ENCODE measurements at places on chromosomes 7 and 10.

DNA sequence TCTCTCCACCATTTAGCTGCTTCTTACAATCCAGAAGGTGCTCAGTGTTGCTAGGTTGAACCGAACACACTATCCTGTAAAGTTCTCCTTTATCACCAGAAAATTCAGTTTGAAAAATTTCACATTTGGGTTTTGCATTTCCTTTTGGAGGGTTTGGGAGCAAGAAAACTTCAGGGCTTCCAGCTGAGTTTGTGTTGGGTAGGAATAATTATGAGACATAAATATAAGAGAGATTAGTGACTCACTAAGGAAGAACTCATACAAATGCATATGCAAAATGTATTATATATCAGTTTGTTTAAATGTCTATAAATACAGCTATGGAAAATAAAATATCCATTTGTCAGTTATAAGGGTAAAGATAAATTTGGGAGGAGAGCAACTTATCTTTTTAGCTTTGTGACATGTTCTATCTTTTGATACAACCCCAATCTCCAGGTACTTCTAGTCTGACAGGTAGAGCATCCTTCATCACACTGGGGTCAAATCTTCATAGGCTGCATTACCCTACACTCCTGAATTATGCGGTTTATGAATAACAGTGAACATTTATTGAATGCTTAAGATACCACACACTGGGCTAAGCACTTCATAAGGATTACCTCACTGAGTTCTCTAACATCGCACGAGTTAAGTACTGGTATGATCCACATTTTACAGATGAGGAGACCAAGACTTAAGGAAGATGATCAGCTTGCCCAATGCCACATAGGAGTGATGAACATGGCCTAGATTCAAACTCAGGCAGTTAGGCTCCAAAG is 304.4 kb downstream of the SORCS1 start:
- DNase-seq = no peak

DNA sequence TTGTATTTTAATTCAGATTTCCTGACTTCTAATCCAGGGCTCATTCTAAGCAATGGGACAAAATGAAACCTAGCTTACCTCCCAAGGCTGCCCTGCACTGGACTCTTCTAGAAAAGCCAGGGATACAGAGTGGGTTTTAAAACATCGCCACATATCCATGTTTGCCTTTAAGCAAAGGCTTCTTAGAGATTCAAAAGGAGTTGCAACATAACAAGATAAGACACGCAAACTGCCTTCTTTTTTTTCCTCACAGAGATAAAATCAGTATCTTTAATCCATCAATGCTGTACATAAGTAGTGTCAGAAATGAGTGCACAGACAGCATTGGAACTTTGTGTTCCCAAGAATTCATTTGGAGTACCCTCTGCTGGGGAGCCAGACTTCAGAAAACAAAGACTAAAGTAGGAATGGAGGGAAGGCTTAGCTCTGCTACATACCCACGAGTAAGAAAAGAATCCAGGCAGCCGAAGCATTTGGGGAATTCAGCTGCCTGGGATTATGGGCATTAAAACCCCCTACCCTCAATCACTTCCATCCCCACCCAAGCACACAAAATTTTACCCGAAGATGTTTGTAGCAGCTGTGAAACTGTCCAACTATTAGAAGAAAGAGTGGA is 427.8 kb downstream of the ARL4A start:
- DNase-seq = peak; percentile 45

GRCh38 chr7:112897839-112898431 is 107.7 kb upstream of the TMEM168 start:
- no peak for DNase-seq

- DNase-seq = no peak
Observed at GRCh38 chr7:18550574-18550973, 55.0 kb downstream of the HDAC9 start.

GRCh38 chr10:75404815-75405597 is 3.4 kb upstream of the ZNF503 start:
- DNase-seq = peak; percentile 96

DNA sequence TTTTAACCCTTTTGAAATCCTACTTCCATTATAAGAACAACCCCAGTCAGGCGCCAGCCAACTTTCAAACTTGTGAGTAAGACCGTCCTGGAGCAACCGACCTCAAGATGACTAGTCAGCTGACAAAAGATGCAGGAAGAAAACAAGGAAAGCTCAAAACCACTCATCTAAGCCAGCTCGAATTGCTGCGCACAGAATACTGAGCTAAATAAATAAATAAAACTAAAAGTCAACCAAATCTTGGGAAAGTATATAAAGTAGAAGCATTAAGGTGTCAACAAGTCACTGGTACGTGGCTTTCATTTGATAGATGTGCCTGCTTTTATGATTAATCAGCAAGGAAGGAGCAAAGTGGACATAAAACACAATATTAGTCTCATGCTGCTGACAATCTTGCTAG is 1269.8 kb downstream of the XPNPEP1 start:
- DNase-seq = no peak

DNA sequence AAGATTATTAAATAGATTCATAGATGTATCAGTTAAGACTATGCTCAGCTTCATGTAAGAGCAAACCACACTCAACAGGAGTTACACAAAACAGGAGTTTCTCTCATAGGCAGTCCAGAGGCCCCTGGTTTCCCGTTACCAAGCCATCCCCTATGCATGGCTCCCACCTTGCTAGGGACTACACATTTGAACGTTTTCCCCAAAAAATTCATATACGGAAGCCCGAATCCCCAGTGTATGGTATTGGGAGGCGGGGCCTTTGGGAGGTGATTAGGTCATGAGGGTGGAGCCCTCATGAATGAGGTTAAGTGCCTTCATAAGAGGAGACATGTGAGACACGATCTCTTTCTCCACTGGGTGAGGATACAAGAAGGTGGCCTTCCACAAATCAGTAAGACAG is 29.1 kb downstream of the RSU1 start:
- DNase-seq = no peak

DNA sequence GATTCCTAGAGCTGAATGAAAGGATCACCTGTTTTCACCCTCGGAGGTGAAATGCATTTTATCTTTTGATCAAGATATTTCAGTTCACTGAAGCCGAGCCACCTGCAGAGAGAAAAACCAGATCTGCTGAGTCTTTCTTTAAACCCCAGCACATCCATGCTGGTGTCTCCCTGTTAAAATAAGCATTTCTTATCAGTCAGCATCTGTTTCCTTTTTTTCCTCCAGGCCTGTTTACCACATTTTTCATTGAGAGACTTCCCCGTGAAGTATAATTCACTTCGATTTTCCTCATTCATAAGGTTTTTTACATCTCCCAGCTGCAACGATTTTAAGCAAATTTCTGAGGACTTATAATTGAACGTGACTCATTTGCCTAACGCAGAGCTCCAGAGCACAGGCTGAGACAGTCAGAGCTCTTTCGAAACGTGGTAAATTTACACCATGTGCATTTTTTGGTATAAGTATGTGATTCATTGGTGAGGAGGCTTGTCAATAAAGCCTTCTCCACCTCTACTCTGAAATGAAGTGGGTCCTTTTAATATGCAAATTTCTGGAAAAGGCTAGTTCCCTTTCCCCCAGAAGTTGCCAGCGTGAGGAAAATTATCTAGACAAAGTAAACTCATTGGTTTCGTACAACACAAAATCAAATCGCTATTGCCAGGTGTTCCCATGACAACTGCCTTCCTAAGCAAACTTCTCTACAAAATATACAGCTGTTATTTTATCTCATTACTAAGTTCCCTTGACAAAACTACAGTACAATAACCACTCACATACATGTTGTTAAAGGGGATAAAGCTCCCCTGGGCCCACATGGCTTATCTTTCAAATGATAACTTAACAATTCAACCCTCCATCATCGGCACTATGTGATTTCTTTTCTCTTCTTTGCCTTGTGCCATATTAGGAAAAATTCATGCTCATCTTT is 374.8 kb upstream of the AKR1E2 start:
- DNase-seq = peak; percentile 29

GRCh38 chr10:96609510-96609909 is 22.7 kb upstream of the TM9SF3 start:
- no peak for DNase-seq

DNA sequence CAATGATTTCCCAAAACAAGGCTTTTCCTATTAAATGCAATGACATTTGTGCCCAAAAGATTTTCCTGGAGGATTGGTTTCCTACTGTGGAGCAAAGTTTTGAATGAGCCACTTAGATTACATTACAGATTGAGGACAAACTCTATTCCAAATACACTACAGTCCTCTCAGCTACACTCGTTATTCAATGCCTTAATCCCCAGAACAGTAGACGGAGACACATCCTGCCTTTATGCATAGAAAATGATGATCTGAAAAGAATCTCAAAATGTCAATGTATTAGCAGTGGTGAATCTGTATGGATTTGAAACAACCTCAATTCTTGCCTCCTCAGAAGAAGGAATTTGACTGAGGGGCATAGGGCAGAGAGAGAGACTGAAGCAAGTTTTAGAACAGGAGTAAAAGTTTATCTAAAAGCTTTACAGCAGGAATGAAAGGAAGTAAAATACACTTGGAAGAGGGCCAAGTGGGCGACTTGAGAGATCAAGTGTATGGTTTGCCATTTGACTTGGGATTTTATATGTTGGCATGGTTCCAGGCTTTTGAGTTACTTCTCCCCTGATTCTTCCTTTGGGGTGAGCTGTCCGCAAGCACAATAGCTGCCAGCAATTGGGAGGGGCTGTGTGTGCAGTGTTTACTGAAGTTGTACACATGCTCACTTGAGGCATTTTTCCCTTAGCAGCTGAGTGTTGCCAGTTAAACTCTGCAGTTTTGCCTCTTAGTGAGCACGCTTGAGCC is 891.9 kb upstream of the MBL2 start:
- no peak for DNase-seq

DNA sequence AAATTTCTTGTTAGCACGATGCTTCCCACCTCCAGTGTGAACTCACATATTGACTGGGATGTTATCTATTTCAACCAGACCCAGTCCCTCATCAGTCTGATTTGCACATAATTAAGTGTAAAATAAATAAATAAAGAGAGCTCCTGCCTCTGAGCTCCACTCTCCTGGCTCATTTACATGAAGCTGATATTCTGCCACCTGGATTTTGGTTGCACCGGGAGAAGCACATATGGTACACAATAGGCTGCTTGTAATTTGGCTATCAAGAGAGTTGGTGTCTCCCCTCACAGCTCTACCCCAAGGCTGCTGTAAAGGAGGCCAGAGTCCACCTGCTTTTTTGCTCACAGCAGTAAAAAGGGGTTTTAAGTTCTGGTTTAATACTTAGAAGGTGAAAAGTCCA is 610.5 kb downstream of the KCNMA1 start:
- DNase-seq = no peak

- no peak for DNase-seq
Observed at GRCh38 chr7:97770850-97771249, 39.0 kb downstream of the TAC1 start.

- DNase-seq = no peak
Observed at GRCh38 chr7:34844406-34844805, 186.4 kb downstream of the NPSR1 start.

DNA sequence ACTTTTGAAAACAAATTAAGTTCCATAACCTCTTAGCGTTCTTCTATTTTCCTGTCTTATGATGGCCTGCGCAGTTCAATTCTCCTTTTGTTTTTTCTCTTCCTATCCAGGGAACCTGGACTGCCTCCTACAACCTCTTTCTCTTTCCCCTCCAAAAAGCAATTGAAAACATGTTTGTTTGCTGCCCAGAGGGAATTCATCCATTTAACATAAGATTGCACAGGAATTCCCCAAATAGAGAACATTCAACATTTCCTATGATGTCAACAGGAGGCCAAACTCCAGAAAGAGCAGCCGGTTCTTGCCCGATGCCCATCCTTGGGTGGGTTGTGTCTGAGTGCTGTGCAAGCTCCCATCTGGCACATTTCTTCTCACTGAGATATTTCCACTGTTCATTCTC is 94.2 kb upstream of the NRP1 start:
- peak; percentile 23 for DNase-seq

- DNase-seq = no peak
Observed at GRCh38 chr7:127940381-127941160, 90.7 kb downstream of the LRRC4 start.

DNA sequence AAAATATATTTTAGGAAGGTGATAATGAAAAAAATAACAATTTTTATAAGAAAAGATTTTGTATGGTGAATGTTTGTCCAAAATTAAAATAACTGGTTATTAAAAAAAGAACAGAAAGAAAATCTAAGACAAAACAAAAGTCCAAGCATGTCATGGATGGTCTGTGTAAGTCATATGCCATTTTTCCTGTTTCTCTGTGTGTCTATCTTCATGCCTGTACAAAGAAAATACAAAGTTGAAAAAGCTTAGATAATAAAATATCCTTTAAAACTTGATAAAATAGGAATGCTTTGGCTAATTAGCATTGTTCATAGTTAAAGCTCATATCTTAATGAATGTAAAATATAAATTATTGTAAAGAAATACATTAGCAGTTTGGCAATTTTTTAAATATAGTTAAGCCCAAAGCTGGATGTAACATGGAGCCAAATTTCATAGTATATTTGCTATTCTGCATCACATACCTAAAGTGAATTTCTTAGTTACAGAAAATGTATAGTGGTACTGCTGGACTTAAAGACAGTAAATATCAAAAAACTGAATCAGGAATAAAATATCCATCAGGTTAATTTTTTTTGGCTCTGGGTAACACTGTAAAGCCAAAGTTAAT is 661.1 kb downstream of the PCDH15 start:
- DNase-seq = no peak

- no peak for DNase-seq
Observed at GRCh38 chr7:17436126-17436525, 137.7 kb downstream of the AHR start.

GRCh38 chr7:100942045-100942774 is 7.1 kb upstream of the MUC3A start:
- DNase-seq = no peak

GRCh38 chr7:49778731-49779270 is 5.4 kb downstream of the VWC2 start:
- no peak for DNase-seq

DNA sequence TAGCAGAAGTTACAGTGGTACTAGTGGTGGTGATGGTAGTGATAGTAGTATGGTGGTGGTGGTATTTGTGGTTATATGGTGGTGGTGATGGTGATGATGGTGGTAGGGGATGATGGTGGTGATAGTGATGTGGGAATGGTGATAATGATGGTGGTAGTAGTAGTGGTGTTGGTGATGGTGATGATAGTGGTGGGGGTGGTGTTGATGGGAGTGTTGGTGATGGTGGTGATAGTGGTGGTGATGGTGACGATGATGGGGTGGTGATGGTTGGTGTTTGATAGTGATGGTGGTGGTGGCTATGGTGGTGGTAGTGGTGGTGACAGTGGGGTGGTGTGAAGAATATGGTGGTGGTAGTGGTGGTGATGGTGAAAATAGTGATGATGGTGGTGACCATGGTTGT is 27.9 kb upstream of the MGAM2 start:
- DNase-seq = no peak

GRCh38 chr10:120069700-120070099 is 177.2 kb downstream of the SEC23IP start:
- no peak for DNase-seq

GRCh38 chr7:929311-929711 is 25.2 kb downstream of the ADAP1 start:
- DNase-seq = no peak

DNA sequence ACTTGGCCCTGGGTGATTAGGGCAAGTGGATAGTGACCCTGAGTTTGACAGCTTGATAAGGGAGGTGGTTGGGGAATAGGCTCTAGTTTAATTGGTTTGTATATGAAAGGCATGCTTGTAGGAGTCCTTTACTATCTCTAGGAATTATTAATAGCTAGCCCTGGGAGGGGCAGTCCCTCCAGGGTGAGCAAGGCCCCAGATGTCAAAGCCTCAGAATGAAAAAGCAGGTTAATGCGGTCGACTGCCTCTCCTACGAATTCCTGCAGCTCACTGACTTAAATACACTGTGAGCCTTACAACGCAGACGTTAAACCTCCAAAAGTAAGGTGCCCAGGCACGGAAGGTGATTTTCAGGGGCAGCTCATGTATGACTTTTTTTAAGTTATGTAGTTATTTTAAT is 5.2 kb upstream of the BTBD16 start:
- DNase-seq = no peak

All from ELF-1 (cell line).